ENCODE measurements at places on chromosomes 2 and 18.

DNA sequence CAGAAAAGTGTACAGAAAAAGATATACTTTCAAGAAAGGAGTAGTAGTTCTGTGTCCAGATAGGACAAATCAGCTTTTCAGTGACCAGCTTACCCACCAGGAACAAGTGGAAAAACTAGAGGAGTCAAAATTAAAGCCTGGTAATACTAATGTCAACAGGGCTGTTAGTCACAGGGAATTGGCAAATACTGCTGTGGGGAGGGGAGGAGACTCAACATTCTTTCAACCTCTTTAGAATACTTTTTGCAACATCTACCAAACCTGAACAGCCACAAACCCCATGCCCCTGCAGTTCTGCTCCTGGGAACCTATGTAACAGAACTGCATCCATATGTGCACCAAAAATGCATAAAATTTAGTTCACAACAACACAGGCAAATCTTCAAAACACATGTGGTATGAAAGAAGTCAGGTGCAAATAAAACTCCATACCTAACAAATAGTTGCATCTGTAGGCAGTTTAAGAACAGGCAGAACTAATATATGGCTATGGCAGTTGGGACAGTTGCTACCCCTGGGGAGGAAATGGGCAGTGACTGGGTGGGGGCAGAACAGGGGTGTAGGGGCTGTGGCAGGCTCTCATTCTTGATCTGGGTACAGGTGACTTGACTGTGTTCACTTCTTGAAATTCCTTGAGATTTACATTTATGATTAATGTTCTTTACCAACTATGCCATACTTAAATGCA is 9.7 kb downstream of the CMPK2 start:
- no peak for DNase-seq

DNA sequence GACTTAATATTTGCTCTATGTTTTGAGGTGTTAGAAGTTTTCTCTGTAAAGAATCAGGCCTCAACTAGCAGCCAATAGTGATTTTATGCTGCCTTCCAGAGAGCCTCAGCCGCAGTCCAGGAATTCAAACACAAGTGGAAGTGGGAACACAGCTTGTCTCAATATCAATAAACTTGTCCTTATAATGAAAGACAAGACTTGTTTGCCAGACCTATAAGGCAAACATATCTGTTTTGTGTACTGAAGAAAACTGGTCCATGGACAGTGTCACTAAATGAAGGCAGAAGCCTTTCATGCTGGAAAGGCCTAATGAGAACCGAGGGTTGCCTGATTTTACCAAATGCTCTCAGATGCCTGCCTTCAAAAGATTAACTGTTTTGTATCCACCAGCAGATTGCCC is 182.2 kb downstream of the EPHA4 start:
- DNase-seq = no peak

GRCh38 chr18:67108894-67109293 is 407.6 kb downstream of the DSEL start:
- no peak for DNase-seq

GRCh38 chr2:74764429-74765272 is 69.3 kb upstream of the HK2 start:
- DNase-seq = no peak

DNA sequence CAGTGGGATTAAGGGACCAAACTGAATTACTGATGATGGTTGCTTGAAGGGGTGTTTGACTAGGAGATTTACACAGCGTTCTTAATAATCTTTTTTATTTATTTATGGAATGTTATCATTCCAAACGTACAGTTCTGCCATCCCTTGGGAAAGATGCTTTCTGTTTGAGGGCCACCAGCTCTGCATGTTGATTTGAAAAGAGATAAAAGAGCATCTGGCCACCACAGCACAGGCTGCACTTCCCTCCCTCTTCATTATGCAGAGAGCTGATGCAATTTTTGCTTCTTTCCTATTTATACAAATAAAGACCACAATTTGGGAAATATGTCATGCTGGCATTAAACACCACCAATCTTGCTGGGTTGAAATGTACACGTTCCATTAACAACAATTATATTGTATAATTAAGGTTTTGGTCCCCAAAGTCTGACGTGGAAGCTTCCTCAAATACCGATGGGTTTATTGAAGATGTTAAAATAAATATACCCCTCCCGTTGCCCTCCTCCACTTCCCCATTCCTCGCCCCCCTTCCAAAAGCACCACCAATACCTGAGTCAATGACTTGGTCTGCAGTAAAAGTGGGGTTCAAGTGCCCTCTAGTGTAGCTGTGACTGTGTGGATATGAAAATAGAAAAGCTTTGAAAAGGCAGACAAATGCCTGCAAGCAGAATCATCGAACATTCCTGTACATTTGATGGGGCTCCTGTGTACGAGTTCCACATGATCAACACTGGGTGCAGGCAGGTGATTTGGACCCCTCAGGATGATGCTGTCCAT is 211.9 kb downstream of the HRH4 start:
- no peak for DNase-seq

Measured in NCI-H526 treated with DMSO at 0.1 percent for 48 hours (cell line).